ENCODE measurements at places on chromosomes 5 and 9.

GRCh38 chr5:123450640-123451039, 27.4 kb upstream of the CEP120 start:
- DNase-seq = no peak

- DNase-seq = no peak
Observed at GRCh38 chr9:72132052-72132451, 17.2 kb upstream of the GDA start.

DNA sequence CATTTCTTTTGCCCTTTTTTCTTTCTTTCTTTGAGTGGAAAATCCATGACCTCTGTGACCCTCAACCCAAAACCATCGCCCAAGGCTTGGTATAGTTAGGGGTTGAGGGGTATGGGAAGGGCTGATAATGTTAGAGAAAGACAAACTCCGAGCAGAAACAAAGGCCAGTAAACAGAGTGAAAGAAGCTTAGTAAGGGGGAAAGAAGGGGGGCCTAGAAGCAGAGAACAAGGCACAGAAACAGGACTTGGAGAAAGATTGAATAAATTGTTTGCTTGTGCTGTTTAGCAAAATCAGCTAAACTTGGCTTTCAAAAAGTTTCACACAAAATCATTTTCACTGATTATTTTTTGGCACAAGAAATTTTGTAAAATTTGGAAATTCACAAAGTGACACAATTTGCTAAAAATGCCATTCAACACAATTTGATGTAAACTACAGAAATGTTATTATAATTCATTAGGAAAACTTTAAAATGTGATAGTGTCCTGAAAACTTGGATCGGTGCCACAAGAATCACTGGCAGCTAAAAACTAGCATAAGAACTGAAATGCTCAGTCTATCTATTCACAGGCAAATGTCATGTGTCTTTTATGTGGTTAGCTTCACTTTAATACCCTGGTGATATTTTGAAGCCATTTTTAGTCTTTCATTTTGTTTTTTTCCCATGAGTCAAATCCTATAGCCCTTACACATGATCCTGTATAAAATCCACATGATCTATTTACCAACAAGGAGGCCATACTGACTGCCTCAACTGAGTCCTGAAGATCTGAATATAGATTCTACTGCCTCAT, 276.4 kb downstream of the NR2F1-AS1 start:
- no peak for DNase-seq

DNA sequence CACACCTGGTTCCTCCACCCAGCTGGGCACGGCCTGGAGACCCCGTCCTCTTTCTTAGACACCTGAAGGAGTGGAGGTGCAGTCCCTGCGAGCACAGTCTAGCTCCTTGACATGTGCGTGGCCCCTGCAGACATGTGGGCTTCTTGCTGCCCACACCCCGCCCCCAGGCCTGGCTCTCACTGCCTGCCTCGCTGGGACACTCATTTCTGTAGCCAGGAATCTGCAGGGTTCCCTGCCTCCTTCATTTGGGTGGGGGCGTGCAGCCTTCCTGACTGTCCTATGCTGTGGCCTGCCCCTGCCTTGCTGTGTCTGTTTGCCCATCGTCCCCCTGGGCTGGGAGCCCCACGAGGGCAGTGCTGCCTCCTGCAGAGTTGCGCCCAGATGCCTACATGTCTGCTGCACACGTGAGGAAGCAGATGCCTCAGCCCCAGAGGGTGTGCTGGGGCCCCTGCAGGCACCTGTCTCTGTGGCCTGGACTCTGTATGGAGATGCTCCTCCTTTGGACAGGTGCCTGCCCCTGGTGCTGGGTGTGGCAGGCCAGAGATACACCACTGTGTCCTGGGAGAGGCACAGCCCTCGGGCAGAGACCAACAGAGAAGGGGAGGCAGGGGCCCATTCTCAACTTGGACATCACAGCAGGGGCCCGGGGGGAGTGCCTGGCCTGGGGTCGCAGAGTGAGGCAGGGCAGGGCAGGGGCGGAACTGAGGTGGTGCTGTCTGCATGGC, 22.6 kb downstream of the FLT4 start:
- DNase-seq = no peak

DNA sequence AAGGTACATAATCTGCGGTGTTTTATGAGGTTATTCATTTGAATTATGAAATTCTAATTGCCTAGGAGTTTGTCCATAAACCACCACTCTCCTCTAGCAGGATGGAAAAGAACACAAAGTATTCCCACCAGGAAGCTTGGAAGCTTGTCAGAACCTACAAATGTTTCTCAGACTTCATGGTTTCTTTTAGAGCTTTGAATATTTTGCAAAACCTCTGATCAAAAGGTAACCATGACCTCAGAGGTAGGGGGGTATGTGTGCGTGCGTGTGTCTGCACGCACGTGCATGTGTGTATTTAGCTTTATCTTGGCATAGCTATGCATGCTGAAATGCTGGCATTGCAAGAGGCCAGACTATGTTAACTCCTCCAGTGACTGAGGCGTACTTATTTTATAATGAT, 847.0 kb downstream of the TLE1 start:
- no peak for DNase-seq

- DNase-seq = no peak
Observed at GRCh38 chr5:72440207-72440638, 67.0 kb downstream of the ZNF366 start.

DNA sequence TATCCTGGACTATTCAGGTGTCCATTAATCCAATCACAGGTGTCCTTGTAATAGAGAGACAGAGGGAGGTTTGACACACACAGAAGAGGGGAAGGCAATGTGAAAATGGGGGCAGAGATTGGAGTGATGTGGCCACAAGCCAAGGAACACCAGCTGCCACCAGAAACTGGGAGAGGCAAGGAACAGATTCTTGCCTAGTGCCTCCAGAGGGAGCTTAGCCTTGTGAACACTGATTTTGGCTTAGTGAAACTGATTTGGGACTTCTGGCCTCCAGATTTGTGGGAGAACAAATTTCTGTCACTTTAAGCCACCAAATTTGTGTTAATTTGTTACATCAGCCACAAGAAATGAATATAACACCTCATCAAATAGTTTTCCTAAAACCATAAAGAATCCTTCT, 416.2 kb downstream of the ENC1 start:
- no peak for DNase-seq

DNA sequence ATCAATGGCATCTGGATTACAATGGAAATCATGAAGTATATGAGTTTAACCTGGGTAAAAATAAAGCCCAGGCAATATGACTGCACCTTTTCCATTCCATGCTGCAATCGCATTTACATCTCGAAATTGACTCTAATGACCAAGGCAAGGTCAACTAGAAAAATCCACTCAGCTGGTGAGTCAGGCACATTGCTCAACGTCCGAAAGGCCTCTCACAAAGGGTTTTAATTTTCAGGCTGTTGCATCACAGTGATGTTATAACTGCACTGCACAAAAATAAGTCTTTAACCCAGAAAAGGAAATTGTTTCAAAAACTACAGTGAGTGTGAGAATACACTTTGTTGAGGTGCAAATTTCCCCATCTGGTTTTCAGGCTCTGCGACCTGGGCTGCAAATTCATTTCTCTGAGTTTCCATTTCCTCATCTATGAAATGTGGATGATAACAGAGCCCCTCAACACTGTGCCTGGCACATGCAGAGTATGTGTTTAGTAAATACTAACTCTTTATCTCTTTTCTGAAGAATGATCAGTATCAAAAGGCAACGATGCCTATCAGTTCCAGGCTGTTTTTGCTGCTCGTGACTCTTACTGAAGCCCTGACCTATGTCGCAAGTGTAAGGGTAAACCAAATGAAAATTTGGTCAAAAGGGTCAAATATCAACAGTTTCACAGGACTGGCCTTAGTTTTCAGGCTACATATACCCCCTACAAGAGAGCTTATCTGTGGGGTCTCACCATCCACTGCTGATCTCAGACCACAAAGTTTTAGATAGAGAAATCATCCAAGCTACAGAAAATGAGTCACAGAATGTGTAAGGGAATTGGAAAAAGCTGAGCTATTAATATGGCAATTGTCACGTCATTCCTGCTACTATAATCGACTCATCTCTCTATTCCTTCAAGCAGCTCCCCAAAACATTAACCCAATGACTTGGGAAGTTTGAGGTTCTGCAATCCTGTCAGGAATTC, 4.1 kb downstream of the NFIL3 start:
- DNase-seq = peak; percentile 74

GRCh38 chr9:77421506-77422265, 226.4 kb downstream of the GNA14 start:
- no peak for DNase-seq

- DNase-seq = no peak
Observed at GRCh38 chr5:168661593-168662485, 82.7 kb upstream of the PANK3 start.

DNA sequence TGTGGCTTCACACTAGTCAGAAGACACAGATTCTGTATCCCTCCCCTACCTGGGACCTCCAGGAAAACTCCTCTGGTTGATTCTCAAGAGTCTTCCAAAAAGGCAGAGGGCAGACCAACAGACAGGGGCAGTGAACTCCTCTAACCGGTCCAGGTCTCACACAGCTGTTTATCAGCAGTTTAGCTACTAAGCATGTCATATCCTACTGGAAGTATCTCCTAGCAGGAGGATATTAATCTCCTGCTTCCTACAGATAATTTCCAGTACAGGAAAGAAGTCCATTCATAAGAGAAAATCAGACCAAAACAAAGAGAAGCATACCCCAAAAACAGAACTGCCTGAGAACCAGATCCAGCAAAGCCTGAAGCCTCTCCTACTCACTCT, 64.3 kb downstream of the DTWD2 start:
- no peak for DNase-seq

GRCh38 chr5:174251305-174252000, 205.9 kb downstream of the NSG2 start:
- DNase-seq = no peak

DNA sequence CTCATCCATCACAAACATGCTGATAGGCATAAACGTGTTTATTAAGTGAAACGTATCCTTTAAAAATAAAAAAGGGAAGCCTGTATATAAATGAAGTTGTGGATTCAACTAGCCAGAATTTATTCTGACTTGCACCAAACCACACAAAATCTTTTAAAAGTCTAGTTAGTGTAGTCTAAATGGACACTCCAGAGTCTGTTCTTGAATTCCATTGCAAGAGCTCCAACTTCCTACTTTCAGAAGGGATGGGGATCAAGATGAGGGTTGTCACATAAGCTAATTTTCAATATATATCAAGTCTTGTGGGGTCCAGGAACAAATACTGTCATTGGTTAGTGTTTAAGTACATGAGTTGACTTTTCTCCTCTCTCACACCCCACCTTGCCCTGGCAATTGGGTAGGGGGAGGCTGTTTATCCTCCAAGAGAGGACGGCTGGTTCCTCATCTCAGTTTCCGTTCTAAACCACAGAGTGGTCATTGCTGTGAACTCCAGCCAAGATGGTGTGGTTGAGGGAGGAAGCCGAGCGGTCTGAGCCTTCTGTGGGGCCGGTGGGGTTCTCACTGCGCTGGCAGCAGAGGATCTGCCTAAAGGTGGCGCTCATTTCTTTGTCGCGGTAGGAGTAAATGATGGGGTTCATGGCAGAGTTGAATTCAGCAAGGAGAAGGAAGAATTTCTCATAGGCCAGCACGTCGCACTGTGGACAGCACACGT, 163.2 kb downstream of the LPAR1 start:
- DNase-seq = no peak

DNA sequence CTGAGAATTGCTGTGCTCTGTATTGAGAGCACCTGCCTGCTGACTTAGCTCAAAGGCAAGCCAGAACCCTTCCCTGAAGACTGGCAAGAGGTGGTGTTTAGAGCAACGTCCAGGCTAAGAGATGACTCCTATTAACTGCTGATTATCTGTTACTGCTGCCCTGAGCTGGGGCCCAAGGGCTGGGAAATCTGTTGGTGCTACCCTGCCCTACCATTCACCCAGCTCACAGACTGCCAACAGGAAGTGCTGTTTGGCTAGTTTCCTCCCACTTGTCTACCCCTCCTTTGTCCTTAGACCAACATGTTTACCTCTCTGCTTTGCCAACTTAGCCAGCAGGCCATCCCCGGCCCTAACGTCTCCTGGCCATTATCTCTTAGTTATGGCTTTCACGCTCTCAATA, 6.9 kb downstream of the RAB24 start:
- DNase-seq = no peak

DNA sequence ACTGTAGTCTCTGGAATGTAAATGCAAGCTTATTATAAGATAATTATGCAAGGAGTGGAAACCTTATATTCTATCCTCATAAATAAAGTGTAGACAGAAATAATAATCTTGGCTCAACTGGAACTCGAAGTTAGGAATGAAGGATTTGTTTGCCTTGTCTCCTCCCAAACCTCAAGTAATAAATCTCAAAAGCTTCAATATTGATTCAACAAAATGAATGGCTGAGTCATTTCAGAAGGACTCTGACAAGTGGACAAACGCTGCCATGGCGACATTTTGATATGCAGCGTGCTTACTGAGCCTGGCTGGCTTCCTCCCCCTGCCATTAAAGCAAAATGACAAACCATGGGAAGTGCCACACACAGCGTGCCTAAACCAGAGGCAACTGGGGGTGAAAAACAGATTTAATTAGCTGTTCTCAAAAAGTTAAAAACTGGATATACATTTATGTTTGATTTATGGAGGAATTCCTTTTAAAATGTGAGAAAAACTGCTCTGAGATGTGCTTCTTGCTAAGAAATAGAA, 10.5 kb upstream of the ADGRV1 start:
- no peak for DNase-seq

- peak; percentile 86 for DNase-seq
Observed at GRCh38 chr9:112037281-112038016, 137.6 kb downstream of the SUSD1 start.

- no peak for DNase-seq
Observed at GRCh38 chr9:107737987-107738743, 248.6 kb upstream of the KLF4 start.

DNA sequence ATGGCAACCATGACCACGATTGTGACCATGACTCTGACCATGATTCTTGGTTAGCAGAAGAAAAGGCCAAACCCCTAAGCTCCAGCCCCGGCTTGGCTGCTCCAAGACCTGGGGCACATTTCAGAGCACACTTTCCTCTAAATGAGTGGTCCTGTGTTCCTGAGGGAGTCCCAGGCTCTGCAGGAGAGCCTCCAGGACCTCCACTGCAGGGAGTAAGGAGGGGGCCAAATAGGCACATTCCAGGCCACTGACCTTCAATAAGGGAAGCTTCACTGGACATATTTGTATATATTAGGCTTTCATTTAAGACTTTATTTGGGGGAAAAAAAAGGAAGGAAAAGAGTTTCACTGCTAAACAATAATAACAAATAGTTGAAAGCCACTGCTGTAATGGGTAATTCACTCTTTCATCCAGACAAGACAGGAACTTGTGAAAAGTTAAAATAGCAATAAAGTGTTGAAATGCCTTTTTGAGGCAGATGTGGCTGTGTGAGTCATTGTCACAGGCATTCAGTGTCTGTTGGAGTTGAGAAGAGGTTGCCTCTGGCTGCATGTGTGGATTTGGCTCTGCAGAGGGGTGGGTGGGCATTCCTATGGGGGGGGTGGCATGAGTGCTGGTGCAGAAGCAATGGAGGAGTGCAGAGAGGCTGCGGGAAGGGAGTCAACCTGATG, 63.9 kb upstream of the TGFBR1 start:
- no peak for DNase-seq

GRCh38 chr5:171261361-171261760, 47.7 kb upstream of the TLX3 start:
- no peak for DNase-seq

GRCh38 chr5:76836181-76836580, 13.6 kb upstream of the S100Z start:
- no peak for DNase-seq

All from activated CD4-positive, alpha-beta memory T cell treated with anti-CD3 and anti-CD28 coated beads for 36 hours (primary cell).